Right renal pelvis (tissue), 4 donors: ENCODE measurements at places on chromosomes 13 and 19. TPM values are rescaled to one million over a fixed set of nuclear protein-coding genes. Genes with fewer than 3 reads are reported as not detected.

GRCh38 chr19:51274049-51274770 lies 23.3 kb downstream of the SIGLECL1 start:
- no peak for DNase-seq

- no peak for DNase-seq
Observed at GRCh38 chr13:33032037-33032625, 15.9 kb downstream of the KL start.

- DNase-seq, result no peak
Observed at GRCh38 chr13:100069278-100069677, 19.6 kb upstream of the PCCA start.

DNA sequence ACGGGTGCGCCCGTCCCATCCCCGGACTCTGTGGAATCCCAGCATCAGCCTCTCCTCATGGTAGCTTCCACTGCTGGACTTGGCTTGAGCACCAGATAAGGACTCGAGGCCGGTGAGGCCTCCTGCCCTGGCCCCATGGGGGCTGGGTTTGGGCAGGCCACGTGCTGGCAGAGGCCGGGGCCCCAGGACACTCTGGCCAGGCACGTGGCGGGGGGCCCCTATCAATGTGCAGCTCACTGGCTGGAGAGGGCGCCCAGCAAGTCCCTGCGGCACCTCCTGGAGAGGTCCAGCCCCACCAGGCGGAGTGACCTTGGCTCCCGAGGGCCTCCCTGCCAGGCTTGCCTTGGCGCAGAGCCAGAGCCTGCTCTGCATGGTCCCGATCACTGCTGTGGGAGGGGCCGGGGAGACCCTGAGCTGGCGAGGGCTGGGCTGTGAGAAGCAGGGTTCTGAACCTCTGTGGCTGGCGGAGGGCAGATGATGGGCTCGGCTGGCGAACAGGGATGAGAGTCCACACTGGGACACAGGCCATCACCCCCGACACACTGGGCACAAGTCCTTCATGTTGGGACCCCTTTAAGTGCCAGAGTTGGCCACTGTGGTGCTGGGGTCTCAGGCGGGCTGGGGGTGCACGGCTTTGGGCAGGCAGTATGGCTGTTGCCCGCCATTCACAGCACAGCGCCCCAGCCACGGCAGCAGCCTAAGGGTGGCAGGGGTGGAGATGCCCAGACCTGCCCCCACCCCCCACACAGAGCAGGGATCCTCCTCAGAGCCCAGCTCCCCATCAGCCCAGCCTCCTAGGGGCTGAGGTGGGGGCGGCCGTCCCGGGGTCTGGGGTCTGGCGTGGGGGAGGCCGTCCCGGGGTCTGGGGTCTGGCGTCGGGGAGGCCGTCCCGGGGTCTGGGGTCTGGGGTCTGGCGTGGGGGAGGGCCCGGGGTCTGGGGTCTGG lies 19.1 kb downstream of the CEBPG start:
- no peak for DNase-seq

GRCh38 chr19:39110263-39110967 lies 15.2 kb upstream of the PAK4 start:
- DNase-seq, result no peak

GRCh38 chr13:29270271-29270985 lies 325.1 kb downstream of the SLC7A1 start:
- DNase-seq, result no peak

DNA sequence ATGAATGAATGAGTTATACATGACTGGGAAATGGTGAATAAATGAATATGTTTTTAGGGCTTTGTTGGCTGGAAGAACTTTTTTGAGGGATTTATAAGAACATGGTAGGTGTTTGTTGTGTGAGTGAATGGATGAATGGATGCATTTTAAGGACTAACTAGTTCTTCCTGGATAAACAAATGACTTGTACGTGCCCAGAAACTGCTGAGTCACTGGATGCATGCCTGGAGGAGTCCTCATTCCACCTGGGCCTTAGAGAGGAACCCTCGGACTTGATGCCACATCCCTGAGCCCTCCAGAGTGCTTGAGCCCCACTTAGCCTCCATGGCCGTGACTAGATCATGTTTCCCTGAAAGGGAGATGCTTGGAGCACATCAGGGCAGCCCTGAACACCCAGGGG lies 153.4 kb downstream of the DPF1 start:
- DNase-seq, result no peak

GRCh38 chr13:27104606-27105005 lies 67.0 kb downstream of the USP12 start:
- DNase-seq, result no peak

DNA sequence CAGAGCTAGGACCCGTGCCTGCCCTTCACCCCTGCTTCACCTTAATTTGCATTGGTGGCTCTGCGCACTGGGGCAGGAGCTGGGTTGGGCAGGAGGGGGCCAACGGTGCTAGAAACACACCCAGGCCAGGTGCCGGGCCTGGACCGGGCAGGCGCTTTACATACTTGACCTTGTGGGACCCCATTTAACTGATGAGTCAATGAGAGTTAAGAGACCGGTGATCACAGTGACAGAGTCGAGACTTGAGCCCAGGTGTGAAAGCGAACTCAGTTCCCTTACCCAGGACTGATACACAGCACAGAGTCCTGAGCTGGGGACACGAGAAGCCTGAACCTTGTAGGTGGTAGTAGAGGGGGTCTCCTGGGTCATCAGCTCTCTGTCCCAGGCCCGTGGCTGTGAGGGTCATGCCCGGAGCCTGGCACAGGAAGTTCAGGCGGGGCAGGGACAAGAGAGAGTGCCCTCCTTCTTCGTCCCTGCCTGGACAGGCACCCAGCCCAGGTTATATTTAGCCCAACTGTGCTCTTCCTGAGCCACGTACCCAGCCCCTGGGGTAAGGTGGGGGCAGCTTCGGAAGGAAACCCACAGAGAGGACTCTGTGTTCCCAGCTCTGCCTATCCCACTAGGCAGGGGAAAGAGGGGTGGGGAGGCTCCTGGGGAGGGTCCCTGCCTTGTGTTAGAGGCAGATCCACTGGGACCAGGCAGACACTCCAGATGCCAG lies 1.9 kb downstream of the PRX start:
- DNase-seq, result no peak

- no peak for DNase-seq
Observed at GRCh38 chr13:59680429-59681024, 483.2 kb downstream of the DIAPH3 start.

- DNase-seq, result no peak
Observed at GRCh38 chr19:22052644-22053013, 345 bp downstream of the ZNF257 start.

DNA sequence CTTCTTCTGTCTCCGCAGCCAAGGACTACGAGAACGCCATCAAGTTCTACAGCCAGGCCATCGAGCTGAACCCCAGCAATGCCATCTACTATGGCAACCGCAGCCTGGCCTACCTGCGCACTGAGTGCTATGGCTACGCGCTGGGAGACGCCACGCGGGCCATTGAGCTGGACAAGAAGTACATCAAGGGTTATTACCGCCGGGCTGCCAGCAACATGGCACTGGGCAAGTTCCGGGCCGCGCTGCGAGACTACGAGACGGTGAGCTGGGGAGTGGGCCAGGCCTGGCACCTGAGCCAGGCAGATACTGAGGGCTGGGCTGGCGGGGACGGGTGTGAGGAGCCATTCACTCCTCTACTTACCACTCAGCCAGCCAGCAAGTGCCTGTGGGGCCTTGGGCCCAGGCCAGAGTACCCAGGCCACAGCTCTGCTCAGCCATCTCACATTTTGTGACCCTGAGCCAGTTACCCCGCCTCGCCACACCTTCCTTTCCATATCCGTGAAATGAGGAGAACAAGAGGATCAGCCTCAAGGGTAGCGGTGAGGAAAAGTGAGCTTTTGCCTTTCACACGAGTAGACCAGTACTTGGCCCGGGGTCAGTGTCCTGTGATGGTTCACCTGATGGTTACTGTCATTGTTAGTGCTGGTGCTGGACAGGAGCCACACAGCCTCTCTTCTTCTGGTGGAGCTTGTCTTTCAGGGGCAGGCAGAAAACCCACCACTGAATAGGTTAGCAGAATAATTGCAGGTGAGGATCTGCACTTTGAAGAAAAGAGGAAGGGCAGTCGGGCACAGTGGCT lies 7.0 kb downstream of the PPP5C start:
- DNase-seq, result no peak

DNA sequence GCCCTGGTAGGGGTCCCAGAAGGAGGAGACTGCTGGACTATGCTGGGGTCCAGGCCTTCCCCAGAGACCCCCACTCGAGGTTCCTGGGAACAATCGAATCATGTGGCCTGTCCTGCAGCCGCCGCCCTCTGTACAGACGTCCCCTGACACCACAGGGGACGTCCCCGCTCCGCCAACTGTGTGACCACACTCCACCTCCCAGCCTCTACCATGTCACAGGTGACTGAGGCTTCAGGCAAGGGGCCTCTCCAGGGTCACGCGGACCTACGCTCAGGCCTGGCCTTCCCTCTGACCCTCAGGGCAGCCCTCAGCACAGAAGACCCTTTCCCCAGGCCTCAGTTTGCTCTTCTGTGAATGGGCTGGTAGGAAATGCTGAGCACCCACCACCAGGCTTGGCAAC lies 13.1 kb upstream of the TMEM161A start:
- DNase-seq, result no peak

DNA sequence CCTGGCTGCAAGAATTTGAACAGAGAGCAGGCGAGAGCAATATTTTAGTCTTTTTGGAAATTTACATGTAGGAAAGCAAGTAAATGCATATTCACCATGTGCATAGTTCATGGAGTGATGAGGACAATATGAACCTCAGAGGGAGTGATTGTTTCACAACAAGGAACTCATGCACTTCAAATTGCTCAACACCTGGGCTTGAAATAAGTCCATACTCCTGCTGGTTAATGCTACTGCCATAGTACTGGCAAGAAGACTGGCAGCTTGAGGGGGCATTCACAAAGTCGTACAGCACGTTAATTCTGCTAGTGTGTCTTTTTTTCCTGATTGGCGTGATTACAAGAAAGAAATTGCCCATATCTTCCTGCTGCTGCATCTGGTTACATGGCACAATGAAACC lies 267.6 kb downstream of the PCDH17 start:
- DNase-seq, result no peak

DNA sequence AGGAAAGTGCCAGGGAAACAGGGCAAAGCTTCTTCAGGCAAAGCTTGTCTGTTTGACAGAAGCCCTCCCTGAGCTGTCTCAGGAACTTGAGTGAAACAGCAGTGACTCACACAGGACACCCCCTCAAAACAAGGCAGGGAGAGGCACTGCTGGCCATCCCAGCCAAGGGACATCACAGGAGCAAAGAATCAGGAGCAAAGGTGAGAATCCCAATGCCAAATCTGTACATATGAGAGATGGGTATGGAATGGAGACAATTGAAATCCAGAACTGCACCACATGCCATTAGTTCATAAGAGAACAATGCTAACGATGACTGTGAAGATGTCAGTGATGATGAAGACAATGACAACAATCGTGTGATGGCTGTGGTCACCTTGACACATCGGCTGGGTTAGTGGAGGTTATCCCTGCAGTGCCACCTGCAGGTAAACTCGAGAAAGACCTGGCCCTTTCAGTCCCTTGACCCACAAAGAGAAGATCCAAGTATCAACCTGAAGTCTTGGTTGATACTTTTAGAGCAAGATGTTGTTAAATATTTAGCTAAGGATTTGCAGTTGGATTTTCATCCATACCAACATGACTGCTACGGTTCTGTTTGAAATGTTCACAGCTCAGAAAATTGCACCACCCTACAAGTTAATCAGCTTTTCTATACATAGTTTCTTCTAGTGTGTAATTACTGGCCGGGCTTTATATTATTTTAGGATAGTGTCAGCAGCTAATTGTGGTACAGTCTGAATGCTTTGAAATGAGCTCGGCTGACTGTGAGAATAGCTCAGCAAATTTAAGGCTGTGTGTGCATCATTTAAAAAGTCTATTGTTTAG lies 42.0 kb upstream of the IPO5 start:
- no peak for DNase-seq

- DNase-seq, result no peak
Observed at GRCh38 chr19:1243768-1244692, 2.5 kb downstream of the ATP5F1D start.

IZUMO2 gene
- polyA plus RNA-seq, result 0.19 TPM

SAMD1 gene
- polyA plus RNA-seq, result 59.8 TPM

SIGLEC12 gene
- polyA plus RNA-seq, result 0.04 TPM

GPX4 gene
- 260 TPM for polyA plus RNA-seq

PSG7 gene
- not detected for polyA plus RNA-seq

ERVV-1 gene
- polyA plus RNA-seq, result not detected
